ENCODE measurements at places on chromosomes 7 and 10.

GRCh38 chr10:116654816-116655215, 34.1 kb downstream of the PNLIPRP2 start:
- peak; percentile 14 for DNase-seq

DNA sequence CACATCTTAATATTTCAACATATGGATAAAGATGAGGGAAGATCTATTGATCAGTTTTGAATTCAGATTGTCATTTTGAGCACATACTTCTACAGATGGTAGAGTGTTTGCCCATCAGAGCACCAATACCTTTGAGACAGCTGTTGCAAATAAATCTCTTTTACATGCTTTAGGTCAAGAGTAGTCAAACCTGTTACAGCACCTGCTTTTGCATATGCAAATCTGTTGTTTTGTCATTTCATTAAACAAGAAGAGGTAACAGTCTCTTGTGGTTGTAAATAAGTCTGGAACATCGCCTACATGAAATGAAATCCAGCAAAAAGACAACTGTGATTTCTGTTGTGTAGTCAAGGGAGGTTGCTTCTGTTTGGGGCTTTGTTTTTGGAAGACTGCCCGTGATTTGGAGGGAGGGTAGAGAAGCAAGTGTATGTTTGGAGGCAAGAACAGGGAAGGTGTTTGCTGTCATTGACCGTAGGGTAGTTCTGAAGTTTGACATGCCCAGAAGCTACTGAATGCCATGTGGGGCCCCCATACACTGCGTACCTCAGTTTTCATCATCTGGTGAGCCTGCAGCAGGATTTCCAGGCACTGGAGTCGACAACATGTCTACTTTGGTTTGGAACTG, 233.6 kb upstream of the PPP1R3A start:
- DNase-seq: no peak

GRCh38 chr10:80455461-80456349, 1.6 kb downstream of the TSPAN14 start:
- DNase-seq: no peak

GRCh38 chr10:130542761-130543160, 406.6 kb downstream of the GLRX3 start:
- no peak for DNase-seq

DNA sequence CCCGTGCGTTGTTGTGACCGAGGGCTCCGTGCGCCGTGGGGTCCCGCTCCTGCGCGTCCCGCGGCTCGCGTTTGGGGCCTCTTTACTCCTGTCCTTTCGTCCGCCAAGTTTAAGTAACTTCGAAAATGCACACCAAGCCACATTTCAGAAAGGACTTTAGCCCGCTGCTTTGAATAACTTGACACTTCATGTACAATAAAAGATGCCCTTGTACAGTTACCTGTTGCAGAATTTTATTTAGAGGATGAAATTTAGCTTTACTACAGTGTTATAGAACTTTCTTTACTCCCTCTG, 459 bp downstream of the SUGCT start:
- DNase-seq: no peak

DNA sequence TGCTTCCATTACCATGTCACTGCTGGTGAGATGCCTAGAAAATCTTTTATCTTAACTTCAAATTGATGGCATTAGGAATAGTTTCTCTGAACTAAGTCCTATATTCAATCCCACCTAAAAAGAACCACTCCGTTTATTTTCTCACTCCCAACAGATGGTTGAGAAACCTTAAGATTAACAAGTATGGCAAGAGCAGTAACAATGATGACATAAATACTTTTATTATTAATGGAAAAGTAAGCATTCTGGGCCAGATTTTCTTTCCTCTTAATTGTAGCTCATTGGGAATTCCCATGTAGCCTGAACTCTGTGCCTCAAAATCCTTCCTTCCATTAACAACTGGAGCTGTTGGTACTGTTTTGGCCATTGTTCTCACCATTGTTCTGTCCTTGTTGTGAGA, 21.1 kb upstream of the FAM13C start:
- no peak for DNase-seq

GRCh38 chr7:159118197-159118595, 26.5 kb downstream of the VIPR2 start:
- DNase-seq: no peak

DNA sequence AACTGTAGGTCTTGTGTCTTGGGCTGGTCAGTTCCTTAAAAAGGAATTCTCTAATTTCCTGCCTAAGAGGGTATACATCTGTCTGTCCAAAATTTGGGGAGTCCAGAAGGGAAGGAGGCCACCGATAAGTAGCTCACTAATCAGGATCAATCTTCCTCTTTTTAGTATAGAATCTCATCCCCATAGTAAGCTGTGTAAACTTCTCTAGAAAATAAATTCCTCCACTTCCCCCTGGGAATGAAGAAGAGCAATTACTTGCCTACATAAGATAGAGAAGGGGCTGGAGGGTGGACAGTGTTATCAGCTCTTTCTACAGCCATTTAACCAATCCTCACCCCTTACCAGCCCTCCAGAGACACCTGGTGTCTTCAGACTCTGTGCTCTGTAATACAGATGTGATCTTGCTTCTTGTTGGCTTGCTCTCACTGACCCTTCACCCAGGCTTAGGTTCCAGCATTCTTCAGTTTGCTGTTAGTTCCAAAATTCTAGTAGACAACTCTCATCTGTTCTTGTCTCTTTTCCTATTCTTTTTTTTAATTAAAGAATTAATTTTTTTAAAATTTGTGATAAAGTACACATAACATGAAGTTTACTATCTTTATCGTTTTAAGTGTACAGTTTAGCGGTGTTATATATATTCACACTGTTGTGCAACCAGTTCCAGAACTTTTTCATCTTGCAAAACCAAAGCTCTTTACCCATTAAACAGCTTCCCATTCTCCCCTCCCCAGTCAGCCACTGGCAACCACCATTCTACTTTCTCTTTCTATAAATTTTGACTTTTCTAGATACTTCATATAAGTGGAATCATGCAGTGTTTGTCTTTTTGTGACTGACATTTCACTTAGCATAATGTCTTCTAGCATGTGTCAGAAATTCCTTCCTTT, 6.5 kb upstream of the PRKAR2B start:
- DNase-seq: no peak

DNA sequence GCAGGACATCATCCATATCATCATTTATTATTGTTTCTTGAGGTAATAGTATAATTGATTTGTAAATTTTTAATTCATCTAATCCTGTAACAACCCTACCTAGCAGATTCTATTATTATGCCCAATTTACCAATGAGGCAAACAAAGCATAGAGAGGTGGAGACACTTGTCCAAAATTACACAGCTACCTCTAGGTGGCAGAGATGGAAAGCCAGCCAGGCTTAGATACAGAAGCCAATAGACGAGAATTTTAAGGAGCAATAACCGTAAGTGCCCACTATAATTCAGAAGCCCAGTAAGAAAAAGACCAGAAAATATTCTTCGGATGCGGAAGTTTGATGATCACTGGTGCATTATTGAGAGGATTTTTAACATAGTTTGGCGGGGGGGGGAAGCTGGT, 54.0 kb downstream of the ANK3 start:
- no peak for DNase-seq

DNA sequence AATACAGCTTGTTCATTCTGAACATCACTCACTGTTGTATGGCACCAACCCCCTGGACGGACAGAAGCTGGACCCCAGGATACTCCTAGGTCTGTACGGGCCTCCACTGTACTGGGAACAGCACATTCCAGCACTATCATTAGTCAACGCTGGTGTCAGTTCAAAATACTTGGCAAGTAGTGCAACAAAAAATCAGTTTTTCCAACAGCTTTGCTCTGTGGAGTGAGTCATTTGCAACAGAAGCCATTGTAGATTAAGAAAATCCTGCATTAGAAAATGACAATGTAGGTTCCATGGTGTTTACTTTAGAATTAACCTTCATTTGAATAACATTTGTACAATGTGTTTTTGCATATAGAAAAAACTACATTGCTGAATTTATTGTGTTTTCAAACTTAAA, 266.6 kb downstream of the HDAC9 start:
- DNase-seq: no peak

DNA sequence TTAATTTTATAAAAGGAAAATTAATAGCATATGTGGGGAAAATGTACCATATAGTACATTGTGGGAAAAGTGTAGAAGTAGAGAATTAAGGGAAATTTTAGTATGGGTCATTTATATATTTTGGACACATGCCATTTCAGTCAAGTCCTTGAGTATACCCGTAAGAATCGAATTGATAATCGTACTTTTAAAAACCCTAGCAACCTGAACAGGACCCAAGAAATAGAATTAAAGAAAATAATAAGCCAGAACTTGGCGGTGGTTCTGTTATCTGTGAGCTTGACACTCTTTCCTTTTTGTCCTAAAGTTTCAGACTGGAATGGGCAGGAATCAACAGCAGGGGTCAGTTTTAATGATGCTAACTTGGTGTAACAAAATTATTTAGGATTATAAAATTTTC, 221.0 kb downstream of the CDK14 start:
- DNase-seq: no peak

DNA sequence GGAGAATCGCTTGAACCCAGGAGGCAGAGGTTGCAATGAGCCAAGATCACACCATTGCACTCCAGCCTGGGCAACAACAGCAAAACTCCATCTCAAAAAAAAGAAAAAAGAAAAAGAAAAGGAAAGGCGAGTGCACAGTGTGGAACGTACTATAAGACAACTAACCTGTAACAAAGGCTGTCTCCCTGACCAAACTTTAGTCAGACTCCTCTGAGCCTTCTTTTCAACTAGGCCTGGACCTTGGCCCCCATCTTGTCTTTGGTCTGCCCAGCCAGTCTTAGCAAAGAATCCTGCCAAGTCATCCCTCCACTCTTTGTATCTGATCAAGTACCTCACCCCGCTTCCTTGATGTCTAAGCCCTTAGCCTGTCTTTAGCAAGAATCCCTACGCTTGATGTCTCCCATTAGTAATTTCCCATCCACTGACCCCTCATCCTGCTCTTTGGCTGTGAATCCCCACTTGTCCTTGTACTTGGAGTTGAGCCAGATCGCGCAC, 68.9 kb upstream of the KDM7A start:
- no peak for DNase-seq

DNA sequence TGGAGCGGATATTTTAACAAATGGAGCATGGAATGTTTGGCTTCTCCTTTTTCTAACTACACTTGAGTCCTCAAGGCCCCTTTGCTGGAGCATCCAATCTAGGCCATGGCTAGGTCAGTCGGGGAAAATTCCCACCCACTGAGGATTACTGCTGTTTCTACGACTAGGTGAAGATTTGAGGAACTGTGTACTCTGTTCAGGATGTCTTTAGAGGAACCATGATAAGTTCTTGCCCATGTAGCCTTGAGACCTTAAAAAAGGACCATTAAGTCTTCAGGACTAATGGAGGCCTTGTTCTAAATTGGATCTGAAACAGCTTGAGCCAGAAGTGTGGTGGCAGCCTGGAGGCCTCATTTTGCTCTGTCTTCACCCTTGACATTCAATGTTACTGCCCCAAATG, 6.2 kb downstream of the AGK start:
- DNase-seq: no peak

Data from KBM-7 (cell line).